ENCODE measurements at places on chromosomes 4 and X.

DNA sequence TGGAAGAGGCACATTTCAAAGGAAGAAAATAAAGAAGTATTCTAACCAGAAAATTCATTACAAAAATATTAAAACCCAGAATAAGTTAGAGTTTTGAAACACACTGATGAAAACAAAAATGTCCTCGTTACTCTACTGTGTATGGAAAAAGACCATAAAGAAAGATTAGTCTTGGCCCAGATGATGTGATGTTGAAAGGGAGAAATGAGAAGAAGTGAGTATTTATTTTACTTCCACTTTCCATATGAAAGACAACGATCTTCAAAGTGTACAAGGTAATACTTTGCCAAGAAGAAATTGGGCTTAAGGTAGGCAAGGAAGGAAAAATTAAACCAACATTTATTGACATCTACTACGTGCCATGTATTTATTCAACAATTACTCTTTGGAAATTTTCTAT is 48.6 kb upstream of the EMCN start:
- DNase-seq: no peak

GRCh38 chr4:98624642-98625041 is 33.8 kb downstream of the TSPAN5 start:
- no peak for DNase-seq

DNA sequence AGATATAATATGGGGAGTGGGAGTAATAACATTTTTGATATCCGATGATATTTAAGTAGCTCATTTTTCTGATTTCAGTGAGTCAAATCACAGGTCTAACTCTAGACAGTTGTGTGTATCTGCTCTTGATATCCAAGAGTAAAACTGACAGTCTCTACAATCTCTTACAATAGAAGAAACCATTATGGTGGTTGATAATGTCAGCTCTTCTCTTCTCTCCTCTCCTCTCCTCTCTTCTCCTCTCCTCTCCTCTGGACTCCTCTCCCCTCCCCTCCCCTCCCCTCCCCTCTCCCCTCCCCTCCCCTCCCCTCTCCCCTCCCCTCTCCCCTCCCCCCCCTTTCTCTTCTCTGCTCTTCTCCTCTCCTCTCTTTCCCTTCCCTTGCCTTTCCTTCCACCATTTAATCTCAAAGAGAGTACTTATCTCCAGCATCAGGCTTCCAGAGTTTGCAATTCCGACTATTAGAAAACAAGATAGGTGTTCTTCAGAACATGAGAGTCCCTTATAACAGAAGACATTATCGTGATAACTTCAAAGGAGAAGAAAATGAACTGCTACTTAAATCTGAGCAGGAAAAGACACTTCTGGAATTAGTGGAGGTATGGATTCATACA is 6.2 kb downstream of the TDO2 start:
- DNase-seq: no peak

- DNase-seq: no peak
Measured at GRCh38 chrX:142978130-142978684, 47.5 kb upstream of the SPANXN4 start.

DNA sequence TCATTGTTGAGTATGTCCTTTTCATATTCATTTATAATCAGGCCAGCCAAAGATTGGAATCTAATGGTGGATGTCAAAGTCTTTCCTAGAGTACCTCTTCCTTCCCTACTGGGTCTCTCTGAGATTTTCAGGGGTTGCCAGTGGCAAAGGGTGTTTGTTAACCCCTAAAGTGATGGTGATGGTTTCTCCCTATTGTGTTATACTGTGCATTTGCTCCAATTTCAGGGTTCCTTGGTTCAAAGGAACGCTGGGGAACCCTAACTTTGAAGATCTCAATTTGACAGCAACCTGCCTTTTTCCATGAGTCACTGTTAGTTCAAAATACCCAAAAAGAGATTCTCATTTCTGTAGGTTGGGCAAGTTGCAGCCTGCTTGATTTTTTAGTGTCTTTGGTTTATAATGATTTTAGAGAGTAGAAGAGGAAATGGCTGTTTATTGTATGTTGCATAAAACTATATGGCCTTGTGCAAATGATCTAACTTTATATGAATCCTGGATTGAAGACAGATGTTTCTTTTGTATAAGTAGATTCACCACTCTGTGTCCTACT is 23.0 kb downstream of the GAB1 start:
- no peak for DNase-seq

GRCh38 chrX:24113181-24113580 is 36.3 kb upstream of the ZFX start:
- DNase-seq: no peak

GRCh38 chrX:136665258-136665900 is 17.4 kb downstream of the CD40LG start:
- DNase-seq: no peak

DNA sequence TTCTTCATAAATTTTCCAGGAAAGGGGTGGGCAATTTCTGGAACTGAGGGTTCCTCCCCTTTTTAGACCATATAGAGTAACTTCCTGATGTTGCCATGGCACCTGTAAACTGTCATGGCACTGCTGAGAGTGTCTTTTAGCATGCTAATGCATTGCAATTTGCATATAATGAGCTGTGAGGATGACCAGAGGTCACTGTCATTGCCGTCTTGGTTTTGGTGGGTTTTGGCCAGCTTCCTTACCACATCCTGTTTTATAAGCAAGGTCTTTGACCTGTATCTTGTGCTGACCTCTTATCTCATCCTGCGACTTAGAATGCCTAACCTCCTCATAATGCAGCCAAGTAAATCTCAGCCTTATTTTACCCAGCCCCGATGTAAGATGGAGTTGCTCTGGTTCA is 577.8 kb downstream of the NLGN4X start:
- no peak for DNase-seq

All from NCI-H1694 treated with DMSO at 0.1 percent for 48 hours (cell line).